ENCODE measurements at places on chromosomes 13 and 19. TPM values are rescaled to one million over a fixed set of nuclear protein-coding genes. Genes with fewer than 3 reads are reported as not detected.
A peak's percentile ranks its signal among the peaks of the same experiment; 100 is the strongest.

GRCh38 chr19:35545001-35545854 lies at the start of gene TMEM147:
TMEM147 (plus strand) TSS chr19:35545626; CDS start chr19:35545740, 114 bp downstream.
- peaks cover 27% of the 10 kb centered on the region for H3K4me1 ChIP-seq
- H3K4me3 ChIP-seq: peak within 1 kb of the TSS; percentile 94
- H3K36me3 ChIP-seq: no peaks in the 10 kb centered on the region

- H3K27ac ChIP-seq: no peak overlapping the region
- no peak overlapping the region for H3K4me3 ChIP-seq
- DNase-seq: no peak
- no peaks in the 10 kb centered on the region for H3K4me1 ChIP-seq
- no peaks in the 10 kb centered on the region for H3K36me3 ChIP-seq
Observed at GRCh38 chr13:43227721-43228120, 204.3 kb downstream of the DNAJC15 start.

DNA sequence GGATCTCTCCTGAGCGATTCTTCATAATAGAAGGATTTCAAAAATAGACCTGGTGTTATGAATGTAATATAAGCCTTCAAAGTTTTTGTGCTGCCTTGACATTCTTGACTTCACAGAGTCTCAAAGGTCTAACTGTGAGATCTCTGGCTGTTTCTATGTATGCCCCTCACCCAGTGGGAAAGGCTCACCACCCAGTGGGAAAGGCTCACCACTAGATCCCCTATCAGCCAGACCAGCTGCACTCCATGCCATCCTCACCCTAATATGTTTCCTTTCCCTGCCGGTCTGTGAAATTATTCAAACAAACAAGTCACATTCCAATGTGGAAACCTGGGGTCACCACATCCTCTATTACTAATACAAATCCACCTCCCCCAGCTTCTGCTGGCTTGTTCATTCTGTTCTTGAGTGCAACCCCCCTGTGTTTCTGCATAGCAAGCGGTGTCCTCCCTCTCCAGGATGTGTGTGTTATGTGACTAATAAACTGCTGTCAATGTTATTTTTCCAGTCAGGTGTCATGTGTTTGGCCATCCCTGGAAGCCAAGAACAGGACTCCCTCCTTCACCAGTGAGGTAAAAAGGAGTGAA lies 13.8 kb upstream of the SLITRK1 start:
- H3K36me3 ChIP-seq: no peaks in the 10 kb centered on the region
- H3K27me3 ChIP-seq: no peaks in the 10 kb centered on the region
- no peak for DNase-seq
- H3K4me3 ChIP-seq: no peak overlapping the region
- H3K27ac ChIP-seq: no peak overlapping the region

- DNase-seq: no peak
- no peak overlapping the region for H3K27ac ChIP-seq
- peaks cover 2% of the 10 kb centered on the region for H3K4me1 ChIP-seq
- no peak overlapping the region for H3K4me3 ChIP-seq
Observed at GRCh38 chr13:20114066-20114610, 46.7 kb downstream of the GJA3 start.

GRCh38 chr19:48501494-48502349 lies 9.9 kb downstream of the LMTK3 start:
- peak overlapping the region; percentile 49 for H3K27ac ChIP-seq
- no peak for DNase-seq
- H3K4me3 ChIP-seq: peak overlapping the region; percentile 54
- peaks cover 8% of the 10 kb centered on the region for H3K27me3 ChIP-seq
- H3K4me1 ChIP-seq: peaks cover 6% of the 10 kb centered on the region

The PSG1 gene
- total RNA-seq: not detected

The MYBPC2 gene
- total RNA-seq: not detected

The HOMER3 gene
- 0.86 TPM for total RNA-seq

The SIGLEC9 gene
- total RNA-seq: 1.1 TPM
